ENCODE measurements at places on chromosomes 6 and 20.

GRCh38 chr6:141141870-141142269 is 990.9 kb upstream of the GJE1 start:
- DNase-seq: no peak

DNA sequence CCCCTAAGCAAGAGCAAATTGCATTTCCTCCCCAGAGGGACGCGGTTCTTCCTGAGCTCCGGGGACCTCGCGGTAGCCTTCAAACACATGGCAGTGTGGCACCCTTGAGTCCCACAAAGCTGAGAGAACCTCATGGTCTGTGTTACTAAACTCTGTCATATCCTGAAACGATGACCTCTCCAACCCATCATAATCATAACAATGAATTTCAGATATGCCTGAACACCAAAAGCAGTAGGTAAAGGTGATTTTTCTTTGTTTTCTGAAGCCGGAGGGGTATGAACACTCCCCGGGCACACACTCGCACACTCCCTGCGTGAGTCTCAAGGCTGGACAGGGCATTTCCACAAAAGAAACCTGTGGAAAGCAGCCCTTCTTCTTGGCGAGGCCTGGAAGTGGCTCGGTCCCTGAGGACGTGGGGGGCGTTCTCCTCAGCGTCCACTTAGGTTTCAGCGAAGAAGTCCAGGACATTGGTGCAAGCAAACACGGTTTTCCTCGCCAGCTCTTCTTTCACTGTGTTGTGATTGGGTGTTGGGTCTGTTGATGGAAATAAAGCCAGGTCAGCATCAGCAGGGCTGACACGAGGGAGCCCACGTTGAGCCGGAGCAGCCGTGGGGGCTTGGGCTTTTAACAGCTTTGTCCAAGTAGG is 183.4 kb downstream of the ERMARD start:
- DNase-seq: no peak

- no peak for DNase-seq
These were observed 69.6 kb upstream of the VGLL2 start for GRCh38 chr6:117195728-117196127.

DNA sequence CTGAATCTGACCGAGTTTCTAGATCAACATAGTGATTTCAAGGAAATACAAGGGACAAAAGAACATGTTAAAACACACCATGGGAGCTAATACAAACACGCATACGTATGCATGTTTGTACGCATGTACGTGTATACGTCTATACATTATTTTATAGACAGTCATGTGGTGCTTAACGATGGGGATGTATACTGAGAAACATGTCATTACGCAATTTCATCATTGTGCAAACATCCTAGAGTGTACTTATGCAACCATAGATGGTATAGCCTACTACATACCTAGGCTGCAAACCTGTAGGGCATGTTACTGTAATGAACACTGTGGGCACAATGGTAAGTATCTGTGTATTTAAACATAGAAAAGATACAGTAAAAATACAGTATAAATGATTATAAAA is 25.0 kb upstream of the NELFCD start:
- DNase-seq: no peak

GRCh38 chr20:24618739-24619138 is 149.3 kb downstream of the SYNDIG1 start:
- DNase-seq: no peak

- DNase-seq: no peak
These were observed 43.9 kb upstream of the B4GALT5 start for GRCh38 chr20:49757597-49757996.

DNA sequence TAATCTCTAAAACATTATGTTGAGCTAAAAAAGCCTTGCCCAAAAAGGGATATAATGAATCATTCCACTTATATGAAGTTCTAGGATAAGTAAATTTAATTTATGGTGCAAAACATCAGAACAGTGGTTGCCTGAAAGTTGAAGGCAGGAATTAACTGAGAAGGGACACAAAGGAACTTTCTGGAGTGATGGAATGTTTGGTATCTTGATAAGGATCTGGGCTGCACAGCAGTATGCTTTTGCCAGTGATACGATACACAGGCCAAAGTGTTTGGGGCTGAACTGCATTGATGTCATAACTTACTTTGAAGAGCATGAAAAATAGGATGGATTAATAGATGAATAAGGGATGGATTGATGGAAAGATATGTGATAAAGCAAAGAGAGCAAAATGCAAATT is 146.1 kb upstream of the LRFN2 start:
- no peak for DNase-seq

DNA sequence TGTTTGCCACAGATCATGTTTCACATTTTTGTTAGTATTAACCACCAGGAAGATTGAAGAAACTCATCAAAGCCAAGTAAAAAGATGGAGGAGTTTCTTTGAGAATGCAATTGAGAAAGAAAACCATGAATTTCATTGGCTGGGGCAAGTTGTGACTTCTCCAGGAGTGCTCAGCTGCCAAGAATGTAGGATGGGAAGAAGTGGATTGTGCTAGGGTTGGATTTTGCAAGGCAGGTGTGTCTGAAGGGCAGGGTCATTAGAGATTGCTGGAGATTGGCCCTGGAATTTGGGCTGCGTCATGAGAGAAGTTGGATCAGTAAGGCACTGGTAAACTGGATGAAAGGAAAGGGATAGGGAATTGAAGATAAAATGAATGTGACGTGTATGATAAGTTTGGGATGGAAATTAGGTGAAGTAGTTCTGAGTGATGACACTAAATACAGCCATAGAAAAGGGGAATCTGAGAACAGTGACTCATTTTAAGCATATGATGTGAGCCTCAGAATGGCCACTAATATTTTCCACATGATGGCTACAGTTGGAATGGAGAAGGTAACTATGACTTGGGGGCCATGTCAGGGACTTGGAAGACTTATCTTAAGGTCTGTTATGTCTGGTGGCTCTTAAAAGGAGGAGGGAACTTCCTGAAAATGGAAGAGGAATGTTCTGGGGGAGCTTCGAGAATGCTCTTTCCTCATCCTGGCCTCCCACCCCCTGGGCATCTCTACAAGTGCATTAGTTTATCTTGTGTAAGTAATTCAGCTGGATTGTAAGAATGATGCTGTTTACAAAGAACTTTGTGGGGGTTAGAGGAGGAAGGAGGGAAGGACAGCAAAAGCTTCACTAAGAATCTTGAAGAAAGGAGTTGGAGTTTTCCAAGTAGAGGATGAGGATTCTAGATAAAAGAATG is 27.8 kb upstream of the ERVFRD-1 start:
- DNase-seq: no peak

GRCh38 chr6:128067446-128068118 is 166.7 kb upstream of the THEMIS start:
- no peak for DNase-seq

GRCh38 chr6:14804785-14805210 is 441.1 kb upstream of the JARID2 start:
- no peak for DNase-seq

DNA sequence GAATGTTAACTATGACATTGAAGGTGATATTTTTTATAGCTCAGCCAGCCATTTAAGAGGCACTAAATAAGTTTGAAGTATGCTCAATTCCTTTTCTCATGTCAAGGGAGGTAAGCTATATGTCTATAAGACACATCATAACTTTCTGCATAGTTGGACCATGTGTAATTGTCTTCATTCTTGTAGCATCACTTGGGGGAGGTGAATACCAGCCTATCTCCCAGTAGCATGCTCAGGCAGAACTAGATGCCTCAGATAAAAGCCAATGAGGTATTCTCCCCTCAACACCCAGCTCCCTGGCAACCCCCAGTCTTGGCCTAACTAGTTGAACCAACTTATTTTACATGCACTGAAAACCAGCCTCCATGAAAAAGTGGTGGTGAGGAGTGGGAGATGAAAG is 158.3 kb upstream of the JAG1 start:
- DNase-seq: no peak

- no peak for DNase-seq
These were observed 186.2 kb downstream of the CDH26 start for GRCh38 chr20:60144404-60144803.

GRCh38 chr6:170244721-170245474 is 46.0 kb downstream of the DLL1 start:
- no peak for DNase-seq

DNA sequence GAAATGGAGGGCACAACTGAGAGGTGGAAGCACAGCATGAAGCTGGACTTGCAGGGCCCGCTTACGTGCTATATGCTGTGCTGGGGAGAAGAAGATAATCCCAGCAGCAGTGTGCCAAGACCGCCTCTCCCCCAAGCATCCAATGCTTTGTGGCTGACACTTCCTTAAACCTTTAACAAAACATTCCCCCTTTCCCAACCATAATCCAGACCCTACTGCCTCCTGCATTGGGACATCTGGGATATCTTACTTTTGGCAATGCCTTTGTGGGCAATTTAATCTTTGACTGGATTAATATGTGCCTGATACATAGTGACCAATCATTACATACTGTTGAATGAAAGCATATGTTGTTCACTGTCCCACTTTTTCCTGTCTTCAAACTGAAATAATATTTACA is 3.1 kb upstream of the TENT5A start:
- no peak for DNase-seq

DNA sequence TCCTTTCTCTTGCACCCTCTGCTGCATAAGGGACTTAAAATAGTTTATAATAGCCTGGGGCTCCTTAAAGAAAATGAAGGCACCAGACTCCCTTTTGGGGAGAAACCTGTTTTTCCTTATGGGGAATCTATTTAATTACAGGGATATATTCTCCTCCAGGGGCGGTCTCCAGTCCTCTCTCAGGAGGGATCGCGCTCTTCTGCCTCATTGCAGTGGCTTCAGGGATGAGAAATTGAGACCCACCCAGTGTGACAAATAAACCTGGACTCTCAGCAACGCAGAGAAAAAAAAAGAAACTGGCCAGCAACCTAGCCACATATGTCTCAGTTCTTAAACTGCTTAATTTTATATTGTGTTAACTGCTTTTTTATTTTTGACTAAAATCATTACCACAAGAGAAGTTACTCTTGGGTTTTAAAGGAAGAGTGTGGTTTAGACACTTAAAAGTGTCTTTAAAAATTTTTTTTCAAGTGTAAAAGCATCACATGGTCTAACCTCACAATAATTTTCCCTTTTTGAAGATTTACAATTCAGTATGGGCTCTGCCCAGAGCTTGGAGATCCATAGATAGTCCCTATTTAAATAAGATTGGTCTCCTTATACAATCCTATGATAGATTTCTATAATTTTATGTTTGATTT is 11.7 kb upstream of the GOPC start:
- no peak for DNase-seq

DNA sequence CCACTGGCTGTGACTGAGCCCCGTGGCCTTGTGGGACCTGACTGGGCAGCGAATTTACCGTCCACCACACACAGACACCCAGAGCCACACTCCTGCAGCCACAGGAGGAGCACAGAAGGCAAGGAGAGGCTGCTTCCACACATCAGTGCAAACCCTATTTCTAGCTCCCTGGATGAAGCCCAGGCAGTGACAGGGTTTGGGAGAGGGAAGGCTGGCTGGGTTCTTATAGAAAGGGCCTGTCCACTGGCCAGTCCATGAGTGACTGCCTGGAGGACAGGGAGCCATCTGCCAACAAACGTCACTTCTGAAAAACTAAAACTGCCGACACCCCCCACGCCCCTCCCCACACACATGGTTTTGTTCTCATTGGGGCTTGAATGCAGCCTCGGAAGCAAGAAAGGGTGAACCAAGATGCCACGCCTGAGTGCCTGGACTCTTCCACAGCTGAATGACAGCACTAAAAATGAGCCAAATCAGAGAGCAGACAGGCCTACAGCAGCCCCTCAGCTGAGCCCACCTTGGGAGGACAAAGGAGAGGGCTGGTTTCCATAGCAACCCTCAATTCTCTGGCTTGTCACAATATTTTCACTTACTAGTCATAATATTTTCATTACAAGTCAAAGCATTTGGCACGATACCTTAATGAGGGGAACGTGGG is 38.4 kb downstream of the RRBP1 start:
- DNase-seq: no peak

GRCh38 chr20:51889466-51889865 is 87.1 kb upstream of the SALL4 start:
- DNase-seq: no peak

DNA sequence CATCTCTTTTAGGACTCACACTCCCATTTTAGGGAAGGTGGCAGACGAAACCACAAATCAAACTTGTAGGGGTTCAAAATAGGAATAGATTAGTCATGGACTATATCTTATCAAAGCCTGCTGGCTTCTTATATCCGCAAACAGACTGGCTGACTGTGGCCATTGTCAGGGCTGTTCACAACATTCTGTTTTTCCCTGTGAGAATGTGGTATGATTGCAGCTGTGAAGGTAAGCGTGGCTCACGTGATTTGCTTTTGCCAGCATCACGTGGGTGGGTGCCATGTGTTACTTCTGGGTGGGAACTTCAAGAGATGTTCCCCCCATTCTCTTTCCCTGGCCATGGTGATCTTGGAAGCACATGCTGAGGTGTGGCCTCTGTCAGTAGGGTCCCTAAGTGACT is 5.9 kb downstream of the IP6K3 start:
- no peak for DNase-seq

- peak; percentile 55 for DNase-seq
These were observed 39.2 kb downstream of the ZMYND8 start for GRCh38 chr20:47317127-47317895.

DNA sequence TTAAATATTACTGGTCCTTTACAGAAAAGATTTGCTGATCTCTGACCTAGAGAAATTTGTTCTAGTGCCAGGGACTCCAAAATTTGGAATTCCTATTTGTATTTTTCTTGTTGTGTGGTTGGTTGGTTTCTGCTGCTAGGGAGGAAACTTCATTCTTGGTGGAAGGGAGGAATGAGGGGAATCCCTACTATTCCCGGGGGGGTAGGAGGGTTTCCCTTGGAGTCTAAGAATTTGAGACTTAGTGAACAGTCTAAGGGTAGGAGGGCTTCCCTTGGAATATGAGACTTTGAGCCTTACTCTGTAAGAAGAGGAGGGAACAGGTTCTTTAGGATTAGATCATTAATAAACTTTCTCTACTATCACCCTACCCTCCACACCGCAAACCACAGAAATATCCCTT is 67.1 kb upstream of the ADGRF1 start:
- no peak for DNase-seq

GRCh38 chr6:21504790-21505189 is 88.8 kb upstream of the SOX4 start:
- DNase-seq: no peak

DNA sequence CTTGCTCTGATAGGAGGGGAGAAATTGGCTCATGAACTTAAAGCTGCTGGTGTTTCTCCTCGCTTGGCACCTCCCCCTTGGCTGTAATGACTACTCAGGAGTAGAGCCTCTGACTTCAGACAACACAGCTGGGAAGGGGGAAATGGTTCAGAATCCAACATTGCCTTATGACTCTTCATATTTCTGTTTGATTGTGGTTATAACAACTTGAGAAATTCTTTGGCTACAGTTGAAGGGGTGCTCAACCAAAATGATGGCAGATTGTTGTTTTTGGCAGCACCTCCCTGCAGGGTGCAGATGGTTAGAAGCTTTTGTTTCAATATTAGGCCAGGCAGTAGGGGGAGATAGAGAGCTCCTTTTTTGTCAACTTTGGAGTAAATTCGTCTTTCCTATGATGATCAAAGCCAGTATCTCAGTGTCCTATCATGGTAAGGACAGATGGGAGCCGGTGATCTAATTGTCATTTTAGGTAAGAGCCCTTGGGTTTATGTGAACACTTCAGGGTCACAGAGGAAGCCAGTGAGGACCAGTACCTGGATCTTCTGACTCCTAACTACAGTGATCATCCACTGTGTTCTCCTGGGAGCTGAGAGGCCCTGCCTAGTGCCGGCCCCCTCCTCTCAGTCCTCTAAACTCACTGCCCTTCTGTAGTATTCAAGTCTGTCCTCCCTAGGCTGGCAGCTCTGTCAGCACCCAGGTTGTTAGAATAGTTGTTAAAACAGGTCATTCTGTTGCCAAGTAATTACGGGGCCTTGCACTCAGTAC is 39.9 kb downstream of the RPRD1B start:
- DNase-seq: peak; percentile 8

GRCh38 chr6:42937548-42938427 is 8.5 kb downstream of the CNPY3 start:
- no peak for DNase-seq
